ENCODE measurements at places on chromosomes 2 and 18. TPM values are rescaled to one million over a fixed set of nuclear protein-coding genes. Genes with fewer than 3 reads are reported as not detected.

The MARCHF4 gene
- 0.50 TPM for polyA plus RNA-seq

The EFHD1 gene
- 12.7 TPM for polyA plus RNA-seq

The CCL20 gene
- polyA plus RNA-seq, result 75.8 TPM

The LYG2 gene
- not detected for polyA plus RNA-seq

The CFC1 gene
- 10.9 TPM for polyA plus RNA-seq

The OR6B2 gene
- not detected for polyA plus RNA-seq

The VSNL1 gene
- polyA plus RNA-seq, result 20.9 TPM

The ARL5A gene
- polyA plus RNA-seq, result 8.1 TPM

The ARHGAP28 gene
- 2.7 TPM for polyA plus RNA-seq

The YWHAQ gene
- 123 TPM for polyA plus RNA-seq

The FAP gene
- polyA plus RNA-seq, result 1.1 TPM
